Keratinocyte (primary cell): ENCODE measurements at places on chromosomes 3 and 15. TPM values are rescaled to one million over a fixed set of nuclear protein-coding genes. Genes with fewer than 3 reads are reported as not detected.
A peak's percentile ranks its signal among the peaks of the same experiment; 100 is the strongest.

GRCh38 chr3:59978979-59979378 lies 929.2 kb upstream of the CFAP20DC start:
- H3K4me1 ChIP-seq, result no peaks in the 10 kb centered on the region
- H3K36me3 ChIP-seq, result no peaks in the 10 kb centered on the region
- no peaks in the 10 kb centered on the region for H3K27me3 ChIP-seq
- no peak overlapping the region for H3K27ac ChIP-seq

DNA sequence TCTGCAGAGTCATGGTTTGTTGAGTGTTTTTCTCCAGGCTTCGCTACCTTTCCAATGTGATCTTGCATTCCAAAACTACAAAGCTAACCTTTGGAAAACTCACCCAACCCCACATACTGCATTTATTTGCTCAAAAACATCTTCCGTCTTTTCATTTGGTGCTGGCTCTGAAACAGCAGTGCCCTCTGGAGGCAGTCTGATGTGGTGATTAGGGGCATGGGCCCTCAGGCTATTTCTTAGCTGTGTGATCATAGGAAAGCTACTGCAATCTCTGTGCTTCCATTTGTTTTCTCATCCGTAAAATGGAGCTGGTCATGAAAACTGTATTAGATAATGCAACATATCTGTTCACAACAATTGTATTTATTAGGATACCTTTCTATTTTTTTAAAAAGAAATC lies 47.0 kb downstream of the MTHFS start:
- no peak for DNase-seq
- H3K36me3 ChIP-seq, result peaks cover 5% of the 10 kb centered on the region
- peaks cover 4% of the 10 kb centered on the region for H3K4me1 ChIP-seq
- no peak overlapping the region for H3K4me3 ChIP-seq
- no peaks in the 10 kb centered on the region for H3K27me3 ChIP-seq

DNA sequence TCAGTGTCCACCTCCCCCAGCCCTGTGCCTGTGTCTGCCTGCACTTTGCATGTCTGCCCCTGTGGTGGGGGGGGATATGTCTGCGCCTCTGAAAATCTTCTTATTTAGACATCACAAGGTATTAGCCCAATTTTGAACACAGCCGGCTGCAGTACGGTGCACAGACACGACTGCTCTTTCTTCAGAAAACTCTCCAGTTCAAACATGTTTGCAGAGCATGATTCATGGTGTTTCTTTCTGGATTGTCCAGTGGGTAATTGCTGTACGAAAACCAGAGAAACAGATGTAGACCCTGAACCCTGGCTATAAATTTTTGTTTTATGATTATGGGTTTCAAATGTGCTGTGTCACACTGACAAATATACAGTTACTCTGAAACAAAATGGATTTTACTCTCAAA lies 3.4 kb upstream of the RARB start:
- no peak overlapping the region for H3K27ac ChIP-seq
- no peaks in the 10 kb centered on the region for H3K36me3 ChIP-seq
- no peak overlapping the region for H3K4me3 ChIP-seq
- DNase-seq, result peak; percentile 1

Gene YEATS2
- polyA plus RNA-seq, result 20.9 to 21.7 TPM (median 21.2 TPM) in 3 replicates

DNA sequence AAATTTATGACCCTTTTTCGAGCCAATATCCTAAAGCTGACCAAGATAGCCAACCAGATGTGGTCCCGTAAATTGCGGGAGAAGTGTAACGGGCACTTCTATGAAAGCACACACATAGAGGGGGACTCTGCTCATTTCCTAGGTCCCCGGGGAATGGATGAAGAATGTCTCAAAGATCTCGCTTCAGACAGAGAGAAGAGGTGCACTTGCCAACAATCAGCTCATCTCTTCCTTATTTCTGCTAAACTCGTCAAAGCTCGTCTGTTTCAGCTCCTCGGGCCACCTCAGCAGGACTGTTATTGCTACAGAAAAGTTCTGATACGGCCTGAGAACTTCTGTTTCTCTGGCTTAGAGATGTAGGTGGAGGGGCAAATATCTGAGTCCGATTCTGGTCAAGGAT lies 71.8 kb downstream of the TM2D3 start:
- no peak for DNase-seq
- H3K4me1 ChIP-seq, result peaks cover 10% of the 10 kb centered on the region
- H3K27ac ChIP-seq, result no peak overlapping the region
- no peaks in the 10 kb centered on the region for H3K36me3 ChIP-seq
- H3K4me3 ChIP-seq, result no peak overlapping the region

- H3K4me1 ChIP-seq, result peaks cover 13% of the 10 kb centered on the region
- H3K36me3 ChIP-seq, result no peaks in the 10 kb centered on the region
- H3K4me3 ChIP-seq, result no peak overlapping the region
- no peaks in the 10 kb centered on the region for H3K27me3 ChIP-seq
- DNase-seq, result no peak
Observed at GRCh38 chr3:26280517-26280916, 342.1 kb upstream of the LRRC3B start.

DNA sequence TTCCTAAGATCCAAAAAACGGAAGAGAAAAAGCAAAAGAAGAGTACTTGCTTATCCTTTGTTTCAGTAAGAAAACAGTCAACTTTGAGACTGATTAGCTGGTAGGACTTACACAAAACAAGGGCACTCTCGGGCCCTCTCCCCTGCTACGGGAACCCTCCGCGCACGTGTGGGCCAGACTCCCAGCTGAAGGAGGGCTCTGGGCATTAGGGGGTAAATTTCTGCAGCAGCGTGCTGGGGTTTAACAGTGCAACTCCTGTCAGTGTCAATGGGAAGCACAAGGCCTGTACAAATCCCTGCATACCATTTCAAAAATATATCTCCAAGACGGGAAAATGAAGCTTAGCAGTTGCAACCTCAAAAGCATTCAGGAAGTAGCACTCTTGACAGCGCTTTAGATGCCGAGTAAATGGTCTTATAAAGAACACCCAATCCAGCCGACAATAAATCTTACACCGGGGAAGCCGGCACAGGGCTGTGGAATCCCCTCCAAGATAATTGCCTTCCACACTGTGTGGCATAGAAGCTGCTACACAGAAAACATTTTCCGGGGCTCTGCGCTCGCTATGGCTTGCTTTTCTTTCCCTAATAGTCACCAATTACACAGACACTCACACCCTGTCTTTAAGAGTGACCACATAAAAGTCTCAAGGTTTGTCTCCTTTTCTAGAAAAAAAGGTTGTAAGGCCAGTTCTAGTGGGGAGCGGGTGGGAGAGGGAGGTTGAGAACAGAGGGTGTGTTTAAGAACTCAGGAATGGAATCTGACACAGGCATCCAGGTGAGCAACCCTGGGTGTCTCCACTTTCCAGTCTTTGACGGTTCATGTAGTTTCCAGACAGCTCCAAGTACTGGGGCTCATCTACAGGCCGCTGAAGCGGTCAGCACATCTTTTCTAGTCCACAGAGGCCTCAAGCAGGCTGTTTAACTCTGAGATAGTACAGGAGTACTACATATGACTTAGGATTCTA lies 512.7 kb downstream of the FOXP1 start:
- H3K36me3 ChIP-seq, result no peaks in the 10 kb centered on the region
- H3K27me3 ChIP-seq, result no peaks in the 10 kb centered on the region
- peaks cover 35% of the 10 kb centered on the region for H3K4me1 ChIP-seq
- no peak for DNase-seq
- no peak overlapping the region for H3K4me3 ChIP-seq

- no peak for DNase-seq
- no peaks in the 10 kb centered on the region for H3K36me3 ChIP-seq
- H3K4me1 ChIP-seq, result no peaks in the 10 kb centered on the region
- H3K27me3 ChIP-seq, result no peaks in the 10 kb centered on the region
- H3K4me3 ChIP-seq, result no peak overlapping the region
- no peak overlapping the region for H3K27ac ChIP-seq
Observed at GRCh38 chr15:62482785-62483429, 317.8 kb upstream of the C2CD4B start.

DNA sequence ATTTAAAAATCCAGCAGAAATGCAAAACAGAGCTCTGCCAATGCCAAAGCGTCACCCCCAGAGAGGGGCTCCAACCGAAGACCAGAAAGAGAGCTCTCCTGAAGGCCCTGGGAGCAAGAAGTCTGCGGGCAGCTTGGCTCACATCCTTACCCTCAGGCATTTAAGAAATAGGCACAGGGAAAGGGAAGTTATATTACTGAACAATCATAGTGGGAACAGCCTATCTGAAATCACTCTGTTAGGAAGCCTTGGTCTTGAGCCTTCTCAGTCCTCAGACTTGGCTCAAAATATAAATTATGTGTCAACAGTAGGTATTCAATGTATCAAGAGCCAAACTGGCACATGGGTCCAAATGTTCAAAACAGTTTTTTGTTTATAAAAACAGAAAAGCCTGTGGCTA lies 10.3 kb upstream of the PPARG start:
- H3K4me3 ChIP-seq, result no peak overlapping the region
- H3K27ac ChIP-seq, result no peak overlapping the region
- no peaks in the 10 kb centered on the region for H3K4me1 ChIP-seq
- H3K36me3 ChIP-seq, result no peaks in the 10 kb centered on the region
- no peaks in the 10 kb centered on the region for H3K27me3 ChIP-seq

- H3K27me3 ChIP-seq, result no peaks in the 10 kb centered on the region
- no peak overlapping the region for H3K27ac ChIP-seq
- H3K4me3 ChIP-seq, result no peak overlapping the region
- DNase-seq, result no peak
Observed at GRCh38 chr15:60801395-60801794, 322.5 kb upstream of the ICE2 start.

GRCh38 chr3:158737976-158738615 lies 5.8 kb upstream of the RARRES1 start:
- H3K27ac ChIP-seq, result no peak overlapping the region
- H3K27me3 ChIP-seq, result no peaks in the 10 kb centered on the region
- DNase-seq, result no peak
- H3K36me3 ChIP-seq, result no peaks in the 10 kb centered on the region

GRCh38 chr3:123953735-123954134 lies 7.3 kb downstream of the CCDC14 start:
- H3K4me3 ChIP-seq, result no peak overlapping the region
- no peak for DNase-seq
- H3K27ac ChIP-seq, result no peak overlapping the region
- peaks cover 3% of the 10 kb centered on the region for H3K36me3 ChIP-seq
- no peaks in the 10 kb centered on the region for H3K27me3 ChIP-seq

GRCh38 chr3:169400874-169401273 lies 262.6 kb downstream of the MECOM start:
- no peak for DNase-seq
- H3K4me1 ChIP-seq, result no peaks in the 10 kb centered on the region
- no peak overlapping the region for H3K4me3 ChIP-seq
- H3K27me3 ChIP-seq, result no peaks in the 10 kb centered on the region
- no peaks in the 10 kb centered on the region for H3K36me3 ChIP-seq
- no peak overlapping the region for H3K27ac ChIP-seq

DNA sequence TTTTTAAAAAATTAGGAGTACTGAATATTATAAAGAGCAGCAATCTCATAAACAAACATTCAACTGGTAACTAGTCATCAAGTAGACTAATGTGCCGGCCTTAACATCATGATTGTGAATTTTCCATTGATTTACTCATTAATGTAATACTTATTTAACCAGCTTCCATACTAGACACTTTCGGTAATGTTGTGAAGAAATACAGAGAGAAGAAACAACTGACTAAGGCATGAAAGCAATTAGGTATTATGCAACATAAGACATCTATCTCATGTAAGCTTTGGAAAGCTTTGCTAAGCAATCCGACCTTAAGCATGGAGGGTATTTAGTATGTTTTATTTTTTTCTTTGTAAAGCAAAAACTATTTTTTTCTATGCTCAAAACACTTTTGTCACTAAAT lies 108.0 kb downstream of the IL1RAP start:
- no peaks in the 10 kb centered on the region for H3K27me3 ChIP-seq
- H3K4me3 ChIP-seq, result no peak overlapping the region
- no peak overlapping the region for H3K27ac ChIP-seq
- no peaks in the 10 kb centered on the region for H3K4me1 ChIP-seq
- H3K36me3 ChIP-seq, result peaks cover 12% of the 10 kb centered on the region

Gene OXNAD1
- polyA plus RNA-seq, result 11.8 to 15.2 TPM (median 13.0 TPM) in 3 replicates

Gene VPS8
- 14.9 to 28.4 TPM (median 27.3 TPM) in 3 replicates for polyA plus RNA-seq

- H3K4me3 ChIP-seq, result peak within 1 kb of the TSS; percentile 72
- no peak for DNase-seq
- H3K36me3 ChIP-seq, result no peaks in the 10 kb centered on the region
- H3K4me1 ChIP-seq, result peaks cover 51% of the 10 kb centered on the region
- H3K27me3 ChIP-seq, result no peaks in the 10 kb centered on the region
Observed at GRCh38 chr15:40873694-40874561, at the start of gene RHOV. RHOV (minus strand) TSS chr15:40874234; CDS start chr15:40874139, 95 bp downstream.

Gene PAK2
- polyA plus RNA-seq, result 37.2 to 59.4 TPM (median 52.3 TPM) in 3 replicates

GRCh38 chr3:21705769-21706168 lies 45.2 kb downstream of the ZNF385D start:
- no peak overlapping the region for H3K4me3 ChIP-seq
- no peaks in the 10 kb centered on the region for H3K27me3 ChIP-seq
- H3K27ac ChIP-seq, result no peak overlapping the region
- no peaks in the 10 kb centered on the region for H3K36me3 ChIP-seq
- DNase-seq, result no peak

Gene SMARCC1
- polyA plus RNA-seq, result 21.4 to 39.7 TPM (median 29.7 TPM) in 3 replicates

Gene CLDN11
- polyA plus RNA-seq, result 0.12 to 0.23 TPM (median 0.14 TPM) in 3 replicates

- peaks cover 19% of the 10 kb centered on the region for H3K4me1 ChIP-seq
- H3K27me3 ChIP-seq, result no peaks in the 10 kb centered on the region
- no peak overlapping the region for H3K27ac ChIP-seq
- H3K4me3 ChIP-seq, result no peak overlapping the region
- DNase-seq, result no peak
- H3K36me3 ChIP-seq, result no peaks in the 10 kb centered on the region
Observed at GRCh38 chr3:69116897-69117296, 5.5 kb downstream of the LMOD3 start.

DNA sequence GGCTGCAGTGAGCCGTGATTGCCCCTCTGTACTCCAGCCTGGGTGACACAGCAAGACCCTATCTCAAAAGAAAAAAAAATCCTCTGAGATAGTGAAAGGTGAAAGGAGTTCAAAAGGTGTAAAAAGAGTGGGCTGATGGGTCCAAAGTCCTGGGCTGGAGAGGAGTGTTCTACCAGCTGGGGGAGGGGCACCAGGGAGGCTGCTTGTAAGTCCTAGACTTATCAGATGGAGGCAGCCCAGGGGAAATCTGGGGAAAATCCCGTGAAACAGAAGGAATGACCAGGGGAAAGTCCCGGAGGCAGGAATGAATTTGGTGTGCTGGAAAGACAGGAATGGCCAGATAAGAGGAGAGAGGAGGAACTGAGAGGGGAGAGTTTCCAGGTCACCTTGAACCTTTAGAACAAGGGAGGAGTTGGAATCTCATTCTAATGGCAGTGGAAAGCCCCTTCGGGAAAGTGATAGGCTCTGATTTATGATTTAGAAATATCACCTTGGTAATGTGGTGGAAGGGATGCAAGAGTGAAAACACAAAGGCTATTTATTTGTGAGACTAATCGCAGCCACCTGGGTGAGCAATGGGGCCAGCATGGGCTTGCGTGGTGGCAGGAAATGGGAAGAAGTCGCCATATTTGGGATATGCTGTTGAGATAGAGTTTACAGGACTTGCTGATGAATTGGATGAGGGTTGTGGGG lies 23.4 kb upstream of the PPP4R2 start:
- H3K27me3 ChIP-seq, result no peaks in the 10 kb centered on the region
- H3K27ac ChIP-seq, result no peak overlapping the region
- DNase-seq, result no peak
- no peaks in the 10 kb centered on the region for H3K36me3 ChIP-seq
- H3K4me3 ChIP-seq, result no peak overlapping the region

Gene PPARG
- 2.4 to 6.1 TPM (median 3.1 TPM) in 3 replicates for polyA plus RNA-seq

GRCh38 chr3:157079676-157080369 lies 80.1 kb downstream of the CCNL1 start:
- H3K4me3 ChIP-seq, result no peak overlapping the region
- H3K27ac ChIP-seq, result no peak overlapping the region
- H3K36me3 ChIP-seq, result no peaks in the 10 kb centered on the region
- H3K27me3 ChIP-seq, result no peaks in the 10 kb centered on the region
- peaks cover 27% of the 10 kb centered on the region for H3K4me1 ChIP-seq
